ENCODE measurements at places on chromosomes 6 and 20.

DNA sequence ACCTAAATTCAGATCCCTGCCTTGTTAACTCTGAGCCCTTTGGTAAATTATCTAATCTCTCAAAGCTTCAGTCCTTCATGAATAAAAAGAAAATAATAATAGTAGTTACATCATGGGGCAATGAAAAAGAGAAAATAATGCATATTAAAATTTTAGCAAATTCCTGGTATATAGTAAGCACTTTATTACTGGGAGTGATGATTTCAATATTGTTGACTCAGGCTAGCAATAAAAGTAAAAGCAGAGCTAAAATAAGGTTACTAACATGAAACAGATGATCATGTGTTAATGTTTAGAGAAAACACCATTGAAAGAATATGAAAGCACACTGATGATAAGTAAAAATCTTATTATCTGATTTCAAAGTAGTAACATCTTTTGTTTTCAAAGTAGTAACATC, 13.6 kb downstream of the GINS1 start:
- no peak for DNase-seq

- no peak for DNase-seq
Observed at GRCh38 chr6:96237638-96238347, 222.0 kb downstream of the FUT9 start.

DNA sequence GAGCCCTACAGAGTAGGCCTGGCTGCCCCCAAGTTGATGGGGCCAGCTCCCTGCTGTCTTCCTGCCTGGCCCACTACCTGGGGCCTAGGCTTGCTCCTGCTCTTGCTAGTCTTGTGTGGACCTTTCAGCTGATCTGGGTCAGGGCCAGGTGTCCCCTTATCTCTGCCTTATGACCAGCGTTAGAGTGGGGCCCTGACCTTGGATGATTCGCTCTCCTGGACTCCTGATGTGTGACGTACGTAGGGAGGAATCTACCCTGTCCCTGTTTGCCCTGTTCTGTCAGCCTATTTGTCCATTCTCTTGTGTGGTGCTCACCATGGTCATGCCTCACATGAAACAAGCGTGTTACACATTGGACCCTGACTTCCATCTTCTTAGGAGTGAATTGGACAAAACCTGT, 571.8 kb downstream of the QKI start:
- no peak for DNase-seq

GRCh38 chr6:56102216-56102615, 145.2 kb downstream of the COL21A1 start:
- DNase-seq: no peak

DNA sequence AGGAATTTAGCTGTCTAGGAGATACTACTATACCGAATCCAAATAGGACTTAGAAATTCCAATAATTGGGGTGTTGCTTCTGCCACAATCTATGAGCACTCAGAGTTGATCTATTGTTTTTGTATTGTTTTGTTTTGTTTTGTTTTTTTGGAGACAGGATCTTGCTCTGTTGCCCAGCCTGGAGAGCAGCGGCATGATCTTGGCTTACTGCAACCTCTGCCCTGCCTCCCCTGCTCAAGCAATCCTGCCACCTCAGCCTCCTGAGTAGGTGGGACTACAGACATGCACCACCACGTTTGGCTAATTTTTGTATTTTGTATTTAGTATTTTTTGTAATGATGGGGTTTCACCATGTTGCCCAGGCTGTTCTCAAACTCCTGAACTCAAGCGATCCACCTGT, 7.4 kb downstream of the ACSS2 start:
- no peak for DNase-seq

DNA sequence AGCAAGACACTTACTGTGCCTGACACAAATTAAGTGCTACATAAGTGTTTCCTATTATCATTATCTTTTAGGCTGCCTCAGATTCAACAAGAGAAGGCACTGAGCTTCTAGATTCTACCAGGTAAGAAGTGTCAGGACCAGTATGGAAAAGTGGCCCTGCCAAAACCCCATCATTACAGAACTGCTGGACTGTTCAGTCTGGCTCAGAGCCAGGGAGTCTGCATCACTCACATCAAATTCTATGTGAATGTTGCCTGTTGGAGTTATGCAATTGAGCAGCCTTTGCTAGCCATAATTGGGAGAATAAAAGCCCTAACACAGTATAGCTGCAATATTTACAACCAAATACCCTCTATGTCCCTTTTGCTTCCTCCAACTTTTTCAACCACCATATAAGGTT, 70.9 kb downstream of the ATG5 start:
- DNase-seq: no peak

DNA sequence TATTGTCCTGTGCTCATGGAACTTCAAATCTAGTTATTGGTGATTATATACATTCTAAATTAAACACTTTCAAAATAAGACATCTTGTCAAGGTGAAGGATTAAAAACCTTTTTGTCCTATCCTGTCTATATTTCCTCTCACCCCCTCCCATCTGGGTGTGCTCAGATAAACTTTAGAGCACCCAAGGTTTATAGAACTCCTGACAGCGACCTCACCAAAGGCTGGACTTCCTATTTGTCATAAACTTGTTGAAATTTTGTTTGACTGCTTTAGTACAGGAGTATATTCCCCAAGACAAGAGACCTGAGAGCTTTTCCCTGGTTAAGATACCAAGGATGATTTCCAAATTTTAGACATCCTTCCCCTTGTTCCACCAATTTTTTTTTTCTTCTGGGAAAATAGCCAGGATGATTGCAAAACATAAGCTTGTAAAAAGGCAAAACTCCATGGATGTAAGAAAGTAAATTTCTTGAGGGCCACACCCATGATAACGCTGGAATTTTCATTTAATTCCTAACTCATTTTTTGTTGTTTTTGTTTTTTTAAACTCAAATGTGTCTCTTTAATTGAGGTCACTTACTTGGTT, 33.0 kb downstream of the CARMIL1 start:
- DNase-seq: no peak

DNA sequence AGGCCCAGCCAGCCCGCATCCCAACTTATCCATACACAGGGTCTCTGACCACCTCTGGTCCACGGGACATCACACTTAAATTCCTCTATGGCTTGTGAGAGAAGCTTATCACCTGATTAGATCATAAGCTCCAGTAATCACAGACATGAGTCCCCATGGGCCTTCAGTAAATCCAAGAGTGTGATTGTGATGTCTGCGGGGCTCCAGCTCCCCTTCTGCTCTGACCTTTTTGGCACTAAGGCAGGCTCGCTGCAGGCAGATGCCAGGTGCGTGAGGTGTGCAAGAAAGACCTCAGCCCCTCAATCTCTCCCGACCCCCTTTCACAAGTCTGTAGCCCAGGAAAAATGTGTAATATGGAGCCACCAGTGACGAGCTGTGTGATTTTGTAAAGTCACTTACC, 127.6 kb upstream of the DUSP22 start:
- no peak for DNase-seq

Data from globus pallidus (tissue), 1 donor.